ENCODE measurements at places on chromosomes 2 and 18. TPM values are rescaled to one million over a fixed set of nuclear protein-coding genes. Genes with fewer than 3 reads are reported as not detected.

SLC19A3 gene
- total RNA-seq, result 3.1 TPM

ZNF512 gene
- 17.1 TPM for total RNA-seq

PAX8 gene
- total RNA-seq, result 1.1 TPM

AQP12B gene
- total RNA-seq, result not detected

MAPK4 gene
- 0.16 TPM for total RNA-seq

PLGLB2 gene
- 0.16 TPM for total RNA-seq

TMEM37 gene
- total RNA-seq, result 2.7 TPM

ELOA2 gene
- total RNA-seq, result not detected

NPPC gene
- total RNA-seq, result 0.40 TPM

OTOS gene
- total RNA-seq, result not detected

PARD6G gene
- 3.4 TPM for total RNA-seq

CYP26B1 gene
- total RNA-seq, result 14.5 TPM

IL1R2 gene
- 0.93 TPM for total RNA-seq

PCARE gene
- total RNA-seq, result not detected

EPC2 gene
- 11.1 TPM for total RNA-seq

LTBP1 gene
- total RNA-seq, result 26.4 TPM

QPCT gene
- total RNA-seq, result 17.2 TPM

EEF1B2 gene
- total RNA-seq, result 1,052 TPM

FTCDNL1 gene
- total RNA-seq, result 1.8 TPM

MC4R gene
- not detected for total RNA-seq

SP100 gene
- 26.5 TPM for total RNA-seq

TEKT4 gene
- total RNA-seq, result not detected

FMNL2 gene
- total RNA-seq, result 16.3 TPM

RAB17 gene
- 0.38 TPM for total RNA-seq

OBSL1 gene
- 24.0 TPM for total RNA-seq

DQX1 gene
- 0.06 TPM for total RNA-seq
